ENCODE measurements at places on chromosomes 16 and 17.

- DNase-seq: no peak
These were observed 77.1 kb downstream of the ELAC2 start for GRCh38 chr17:12940699-12941098.

DNA sequence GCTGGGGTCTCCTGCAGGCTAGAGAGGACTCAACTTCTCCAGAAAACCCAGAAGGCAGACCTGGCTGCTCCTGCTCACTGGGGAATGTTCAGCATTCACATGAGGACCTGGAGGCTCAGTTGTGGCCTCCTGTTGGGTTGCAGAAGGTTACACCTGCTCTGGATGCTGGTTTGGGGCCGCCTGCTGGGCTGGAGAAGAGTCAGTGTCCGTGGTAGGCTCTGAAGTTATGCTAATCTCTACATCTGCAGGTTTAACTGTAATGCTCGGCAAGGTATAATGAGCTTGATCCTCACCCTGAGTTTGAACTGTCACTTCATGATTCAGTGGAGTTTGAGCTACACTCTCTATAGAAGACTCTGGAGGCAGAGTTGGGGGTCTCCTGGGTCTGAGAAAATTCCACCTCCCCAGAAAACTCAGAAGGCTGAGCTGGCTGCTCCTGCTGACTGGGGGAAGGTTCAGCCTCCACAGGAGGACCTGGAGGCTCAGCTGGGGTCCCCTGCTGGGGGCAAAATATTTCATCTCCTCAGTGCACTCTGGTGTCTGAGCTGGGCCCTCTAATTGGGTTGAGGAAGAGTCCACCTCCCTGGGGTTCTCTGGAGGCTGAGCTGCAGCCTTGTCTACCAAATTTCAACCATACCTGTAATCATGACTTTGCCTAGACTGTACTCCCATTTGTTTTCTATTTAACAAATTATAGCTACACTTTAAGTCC lies 23.5 kb downstream of the RDM1 start:
- DNase-seq: no peak

GRCh38 chr17:6752068-6752909 lies 3.6 kb upstream of the XAF1 start:
- no peak for DNase-seq

GRCh38 chr17:63431939-63432804 lies 13.9 kb downstream of the CYB561 start:
- DNase-seq: no peak

DNA sequence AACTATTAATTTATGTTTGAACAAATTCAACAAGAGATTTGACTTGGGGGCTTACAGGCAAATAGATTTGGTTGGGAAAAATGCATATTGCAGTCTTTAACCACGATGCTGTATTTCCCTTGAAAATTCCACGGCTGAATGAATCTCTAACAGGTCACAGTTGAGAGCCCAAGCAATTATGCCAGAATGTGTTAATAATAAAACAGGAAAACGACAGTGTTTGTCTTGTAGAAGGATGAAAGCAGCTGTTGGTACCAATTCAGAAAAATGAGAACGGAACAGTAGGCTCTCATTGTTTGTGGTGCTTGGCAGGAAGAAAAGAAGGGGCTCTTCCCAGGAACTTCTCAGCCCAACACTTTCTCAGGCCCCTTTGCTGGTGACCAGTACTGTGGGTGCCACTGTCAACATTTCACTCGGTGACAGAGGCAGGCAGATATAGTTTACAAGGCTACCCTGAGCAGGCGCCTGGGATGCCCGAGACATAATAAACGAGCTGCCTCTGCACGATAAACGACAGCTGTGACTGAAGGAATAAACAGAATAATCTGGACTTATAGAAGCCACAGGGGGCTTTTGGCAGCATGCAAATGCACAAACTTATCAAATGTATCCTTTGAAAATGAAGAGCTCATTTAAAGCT lies 387.1 kb downstream of the HS3ST4 start:
- no peak for DNase-seq

Measured in GM23338 (cell line).